ENCODE measurements at places on chromosomes 11 and 22.

DNA sequence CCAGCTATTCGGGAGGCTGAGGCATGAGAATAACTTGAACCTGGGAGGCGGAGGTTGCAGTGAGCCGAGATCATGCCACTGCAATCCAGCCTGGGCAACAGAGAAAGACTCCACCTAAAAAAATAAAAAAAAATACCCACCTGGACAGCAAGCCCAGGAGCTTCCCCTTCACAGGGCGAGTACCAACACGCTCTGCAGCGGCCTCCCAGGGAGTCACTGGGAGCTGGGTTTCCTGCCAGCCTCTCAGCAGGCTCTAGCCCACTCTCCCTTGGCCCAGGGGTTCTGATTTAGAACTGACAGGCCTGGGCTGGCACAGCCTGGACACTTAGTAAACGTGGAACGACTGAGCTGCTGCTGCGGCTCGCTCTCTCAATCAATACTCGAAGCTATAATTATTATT lies 2.0 kb upstream of the CABP7 start:
- DNase-seq = no peak

- no peak for DNase-seq
Observed at GRCh38 chr11:18135308-18135707, 2.9 kb downstream of the MRGPRX3 start.

DNA sequence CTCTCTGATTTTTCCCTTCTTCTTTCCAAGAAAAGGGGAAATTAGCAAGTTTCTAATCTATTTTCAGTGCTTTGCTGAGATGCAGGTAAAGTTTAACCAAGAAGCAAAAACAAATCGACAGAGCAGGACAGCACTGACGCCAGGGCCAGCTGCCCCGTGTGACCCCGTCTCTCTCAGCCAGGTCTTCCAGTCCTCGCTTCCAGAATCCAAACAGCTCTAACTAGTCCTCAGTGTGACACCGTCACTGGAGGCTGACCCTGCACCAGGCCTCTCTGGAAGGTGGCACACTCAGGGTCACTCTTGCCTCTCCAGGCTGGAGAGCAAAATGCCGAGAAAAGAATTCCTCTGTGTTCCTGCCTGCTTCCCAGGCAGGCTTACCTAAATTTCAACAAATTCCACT lies 44.8 kb downstream of the SHANK2 start:
- no peak for DNase-seq

DNA sequence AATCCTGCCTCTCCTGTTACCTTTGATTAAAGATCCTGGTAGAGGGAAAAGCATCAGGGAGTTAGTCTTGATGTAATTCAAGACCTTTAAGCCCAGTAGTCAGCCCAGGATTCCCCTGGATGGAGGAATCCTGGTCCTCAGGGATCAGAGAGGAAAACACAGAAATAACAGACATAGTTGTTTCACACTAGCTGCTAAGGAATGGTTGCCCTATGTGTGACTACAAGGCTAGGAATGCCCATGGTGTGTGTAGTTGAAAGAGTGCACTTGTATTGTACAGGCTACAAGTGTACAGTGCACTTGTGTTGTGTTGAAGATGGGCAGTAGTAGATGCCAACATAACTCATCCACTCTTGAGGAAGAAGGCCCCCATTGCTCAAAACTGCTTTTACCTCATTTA lies 226.8 kb downstream of the AASDHPPT start:
- no peak for DNase-seq

DNA sequence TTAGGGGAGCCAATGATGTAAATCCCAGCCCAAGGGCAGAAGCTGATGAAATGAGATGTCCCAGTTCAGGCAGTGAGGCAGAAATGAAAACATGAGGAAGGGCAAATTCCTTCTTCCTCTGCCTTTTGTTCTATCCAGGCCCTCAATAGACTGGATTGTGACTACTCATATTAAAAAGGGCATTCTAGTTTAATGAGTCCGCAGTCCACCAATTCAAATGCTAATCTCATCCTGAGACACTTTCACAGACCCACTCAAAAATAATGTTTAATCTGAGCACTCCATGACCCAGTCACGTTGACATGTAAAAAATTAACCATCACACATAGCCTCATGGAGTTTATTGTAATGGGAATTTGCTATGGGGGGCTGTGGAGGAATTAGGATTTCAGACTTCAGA lies 717.9 kb downstream of the OPCML start:
- no peak for DNase-seq

- DNase-seq = no peak
Observed at GRCh38 chr22:34804091-34804490, 261.9 kb upstream of the ISX start.

DNA sequence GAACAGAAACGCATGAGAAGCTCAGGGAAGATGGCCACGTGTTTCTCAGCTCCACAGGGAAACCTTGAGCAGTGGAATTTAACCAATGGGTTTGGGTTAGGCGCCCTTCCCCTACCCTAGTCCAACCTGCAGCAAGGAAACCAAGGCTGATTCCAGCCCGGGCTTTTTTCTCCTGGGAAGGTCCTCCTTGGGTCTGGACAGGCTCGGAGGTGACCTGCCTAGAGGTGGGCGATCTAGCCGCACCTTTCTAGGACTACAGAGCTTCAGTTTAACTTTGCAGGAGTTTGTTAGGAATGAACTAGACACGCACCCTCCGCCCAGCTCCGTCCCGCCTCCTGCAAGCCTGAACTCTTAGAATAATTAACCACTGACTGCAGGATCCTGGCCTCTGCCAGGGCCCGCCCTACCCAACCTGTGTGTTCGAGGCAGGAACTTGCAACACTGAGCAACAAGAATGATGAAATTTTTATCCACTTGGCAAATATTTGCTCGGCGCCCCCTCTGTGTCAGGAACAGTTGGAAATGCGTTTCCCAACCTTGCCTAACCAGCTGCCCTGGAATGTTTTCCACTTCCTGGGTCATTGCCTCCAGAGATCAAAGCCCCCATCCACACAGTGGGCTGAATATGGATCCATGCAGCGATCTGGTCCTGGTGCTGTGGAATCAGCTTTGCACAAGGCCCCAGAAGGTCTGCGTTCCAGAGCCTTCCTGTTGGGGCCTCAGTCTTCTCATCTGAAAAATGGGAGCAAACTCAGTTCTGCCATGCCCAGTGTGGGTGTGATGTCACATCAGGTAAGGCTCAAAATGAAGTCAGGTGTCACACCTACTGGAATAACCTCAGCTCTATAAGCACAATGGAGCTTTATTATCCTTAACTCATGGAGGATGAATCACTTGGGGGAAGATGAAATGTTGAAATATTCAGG lies 13.3 kb downstream of the MPST start:
- DNase-seq = no peak

DNA sequence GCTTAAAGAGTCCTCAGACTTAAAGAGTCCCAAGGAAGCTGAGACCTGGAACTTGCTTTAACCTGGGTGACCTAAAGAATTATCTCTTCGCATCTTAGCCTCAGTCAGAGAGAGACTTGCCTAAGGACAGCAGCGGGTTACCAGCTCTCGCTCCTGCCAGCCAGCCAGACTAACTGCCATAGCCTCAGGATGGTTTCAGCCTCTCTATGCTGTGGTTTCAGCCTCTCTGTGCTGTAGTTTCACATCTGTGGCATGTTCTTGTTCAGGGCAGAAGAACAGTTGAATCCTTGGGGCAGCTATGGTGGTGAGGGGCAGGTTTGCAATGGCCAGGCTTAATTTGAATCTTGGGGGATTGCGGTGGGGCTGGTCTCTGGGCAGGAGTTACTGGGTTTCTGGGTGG lies 2.3 kb downstream of the FRMD8 start:
- DNase-seq = no peak

- peak; percentile 27 for DNase-seq
Observed at GRCh38 chr11:74010306-74011300, 1.7 kb upstream of the UCP3 start.

GRCh38 chr11:57340039-57340615 lies 2.0 kb downstream of the P2RX3 start:
- DNase-seq = peak; percentile 48

DNA sequence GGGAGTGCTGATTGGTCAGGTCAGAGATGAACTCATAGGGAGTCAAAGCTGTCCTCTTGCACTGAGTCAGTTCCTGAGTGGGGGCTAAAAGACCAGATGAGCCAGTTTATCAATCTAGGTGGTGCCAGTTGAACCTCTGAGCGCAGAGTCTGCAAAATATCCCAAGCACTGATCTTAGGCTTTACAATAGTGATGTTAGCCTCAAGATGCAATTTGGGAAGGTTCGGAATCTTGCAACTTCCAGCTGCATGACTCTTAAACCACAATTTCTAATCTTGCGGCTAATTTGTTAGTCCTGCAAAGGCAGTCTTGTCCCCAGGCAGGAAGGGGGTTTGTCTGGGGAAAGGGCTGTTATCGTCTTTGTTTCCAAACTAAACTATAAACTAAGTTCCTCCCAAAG lies 92.3 kb upstream of the PARVA start:
- no peak for DNase-seq

DNA sequence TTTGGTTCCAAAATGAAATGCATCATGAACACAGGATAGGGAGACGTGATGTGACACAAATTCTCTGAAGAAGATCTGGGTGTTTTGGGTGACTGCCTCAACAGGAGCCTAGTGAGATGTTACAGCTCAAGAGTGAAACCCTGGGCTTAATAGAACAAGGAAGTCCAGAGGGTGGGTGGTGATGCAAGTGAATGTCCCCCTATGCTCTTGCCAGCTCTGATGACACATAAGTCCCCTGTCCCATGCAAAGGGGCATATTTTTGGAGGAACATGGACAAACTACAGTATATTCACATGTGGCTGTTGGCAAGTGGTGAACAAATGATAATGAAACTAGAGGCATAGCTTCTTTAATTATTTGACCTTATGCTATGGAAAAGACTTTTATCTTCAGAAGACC lies 9.2 kb downstream of the CRTAM start:
- no peak for DNase-seq

DNA sequence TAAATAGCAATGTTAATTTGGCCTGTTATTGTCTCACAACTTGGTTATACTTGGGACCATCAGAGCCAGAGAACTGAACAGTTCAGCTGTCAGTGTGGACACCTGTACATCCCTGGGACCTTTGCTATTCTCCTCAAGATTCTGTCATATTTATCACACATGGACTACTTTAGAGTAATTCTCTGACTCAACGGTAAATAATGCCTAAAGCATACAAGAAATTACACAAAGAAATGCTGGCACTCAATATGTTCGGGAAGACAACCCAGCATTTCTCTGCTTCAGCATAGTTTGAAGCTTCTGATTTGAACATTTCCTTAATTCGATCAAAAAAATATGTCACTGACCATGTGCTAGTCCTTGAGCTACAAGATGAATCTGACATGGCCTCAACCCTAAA lies 34.6 kb upstream of the MMP13 start:
- DNase-seq = no peak

GRCh38 chr11:124717421-124717785 lies 22.3 kb upstream of the NRGN start:
- DNase-seq = no peak

GRCh38 chr11:64266339-64266738 lies 15.0 kb downstream of the PLCB3 start:
- no peak for DNase-seq

DNA sequence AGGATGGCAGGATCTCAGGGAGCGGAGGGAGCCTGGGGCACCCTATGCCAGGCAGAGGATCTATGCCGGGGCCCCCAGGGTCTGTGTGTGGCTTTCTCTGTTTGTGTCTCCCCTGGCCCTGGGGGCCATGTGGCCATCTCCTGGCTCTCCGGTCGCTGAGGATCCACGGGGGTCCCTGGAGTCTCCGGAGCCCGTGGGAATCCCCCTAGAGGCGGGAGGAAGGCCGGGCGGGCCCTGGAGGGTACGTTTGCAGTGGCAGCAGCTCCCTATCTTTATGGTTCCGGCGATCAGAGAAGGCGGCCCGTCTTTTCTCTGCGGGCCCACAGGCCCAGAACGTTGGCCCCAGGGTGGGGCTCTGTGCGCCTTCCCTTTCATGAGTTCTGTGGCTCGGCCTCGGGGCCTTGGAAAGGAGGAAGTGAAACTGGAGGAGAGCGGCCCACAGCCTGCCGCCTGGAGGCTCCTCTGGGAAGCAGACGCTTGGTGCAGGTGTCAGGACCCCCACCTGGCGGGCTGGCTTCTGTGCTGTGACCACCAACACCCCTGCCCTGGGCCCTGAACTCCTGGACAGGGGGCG lies 82.1 kb downstream of the KCNQ1 start:
- DNase-seq = no peak

DNA sequence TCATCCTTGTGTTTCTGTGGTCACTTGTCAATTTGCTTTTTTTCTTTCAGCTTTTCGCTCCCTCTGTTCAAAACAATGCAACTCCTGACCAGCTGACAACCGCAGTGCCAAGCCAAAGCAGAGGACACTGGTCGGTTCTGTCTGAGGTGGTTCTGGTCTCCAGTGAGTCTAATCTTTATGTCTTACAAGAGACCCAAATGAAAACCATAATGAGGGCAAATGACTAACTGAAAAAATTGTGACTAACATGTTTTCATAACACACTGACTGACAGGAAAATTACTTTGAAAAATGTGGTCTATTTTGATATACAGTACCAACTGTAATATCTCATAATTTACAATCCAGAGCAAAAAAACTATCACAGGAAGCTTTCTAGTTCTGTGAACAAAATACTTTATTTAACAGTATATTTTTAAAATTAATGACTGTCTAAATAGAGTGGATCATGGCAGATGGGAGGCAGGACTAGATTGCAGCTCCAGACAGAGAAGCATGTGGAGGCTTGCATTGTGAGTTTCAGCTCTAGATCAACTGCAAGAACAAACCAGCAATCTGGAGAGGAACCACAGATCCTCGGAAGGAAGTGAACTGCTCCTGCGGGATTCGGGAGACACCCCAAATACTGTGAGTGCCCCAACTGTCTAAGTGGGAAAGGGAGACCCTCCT lies 311.8 kb downstream of the SBF2 start:
- DNase-seq = no peak

DNA sequence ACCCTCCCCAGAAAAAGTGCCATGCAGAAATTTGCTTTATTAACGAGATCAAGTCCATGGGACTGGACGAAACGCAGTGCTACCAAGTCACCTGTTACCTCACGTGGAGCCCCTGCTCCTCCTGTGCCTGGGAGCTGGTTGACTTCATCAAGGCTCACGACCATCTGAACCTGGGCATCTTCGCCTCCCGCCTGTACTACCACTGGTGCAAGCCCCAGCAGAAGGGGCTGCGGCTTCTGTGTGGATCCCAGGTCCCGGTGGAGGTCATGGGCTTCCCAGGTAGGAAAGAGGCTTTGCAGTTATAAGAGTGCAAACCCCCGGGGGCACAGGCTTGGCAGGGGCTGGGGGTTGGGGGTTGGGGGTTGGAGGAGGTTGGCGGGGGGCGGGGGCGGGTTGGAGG lies 4.2 kb downstream of the APOBEC3H start:
- DNase-seq = no peak

DNA sequence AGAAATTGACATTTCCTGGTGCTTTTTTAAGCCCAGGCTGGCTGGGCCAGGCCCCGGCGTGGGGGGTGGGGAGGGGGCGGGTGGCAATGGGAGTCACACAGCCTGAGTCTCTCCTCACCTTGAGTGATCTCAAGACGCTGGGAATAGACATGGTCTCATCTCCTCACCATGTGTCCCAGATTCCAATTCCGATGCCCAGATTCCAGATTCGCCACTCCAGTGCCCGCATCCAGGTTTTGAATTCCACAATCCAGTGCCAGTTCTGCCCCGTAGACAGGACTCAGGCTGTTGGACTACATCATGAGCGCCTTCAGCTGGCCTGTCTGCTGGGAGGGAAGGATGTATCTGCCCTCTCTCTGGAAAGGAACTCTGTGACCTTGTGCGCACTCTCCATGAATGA lies 19.1 kb downstream of the KCNC1 start:
- no peak for DNase-seq

GRCh38 chr22:50621948-50622722 lies 5.8 kb downstream of the ARSA start:
- peak; percentile 56 for DNase-seq
